ENCODE measurements at places on chromosomes 6 and 20. TPM values are rescaled to one million over a fixed set of nuclear protein-coding genes. Genes with fewer than 3 reads are reported as not detected.

The PABPC1L gene
- total RNA-seq: 27.5 TPM

The C2 gene
- 2.3 TPM for total RNA-seq

The DNMT3B gene
- total RNA-seq: 0.28 TPM

The ISM1 gene
- 1.1 TPM for total RNA-seq

The EBF4 gene
- 5.1 TPM for total RNA-seq

The TAAR8 gene
- not detected for total RNA-seq

The TULP1 gene
- not detected for total RNA-seq

The HTR1E gene
- not detected for total RNA-seq

The REV3L gene
- total RNA-seq: 20.6 TPM

The DTNBP1 gene
- total RNA-seq: 14.5 TPM

The CD2AP gene
- 29.4 TPM for total RNA-seq

The ADGRF1 gene
- total RNA-seq: not detected

The PNPLA1 gene
- total RNA-seq: not detected

The HUS1B gene
- total RNA-seq: 2.2 TPM

The EPHA7 gene
- not detected for total RNA-seq

The FABP7 gene
- not detected for total RNA-seq

The DEFB116 gene
- total RNA-seq: not detected

The L3MBTL1 gene
- total RNA-seq: 10.2 TPM

The HAO1 gene
- not detected for total RNA-seq

The RNF182 gene
- total RNA-seq: 0.20 TPM

The PCK1 gene
- total RNA-seq: not detected

The SNAP91 gene
- not detected for total RNA-seq

The ZBTB2 gene
- 19.1 TPM for total RNA-seq

The TMEM200A gene
- total RNA-seq: 0.30 TPM

The BCAS4 gene
- 19.0 TPM for total RNA-seq

The TTK gene
- total RNA-seq: 0.45 TPM

The ARMC2 gene
- 5.7 TPM for total RNA-seq

The TMEM217 gene
- total RNA-seq: 0.47 TPM

The FAM83B gene
- total RNA-seq: not detected

The RBM24 gene
- 0.33 TPM for total RNA-seq

The SLPI gene
- total RNA-seq: not detected

The PRL gene
- not detected for total RNA-seq

The LIN28B gene
- not detected for total RNA-seq

The CST2 gene
- not detected for total RNA-seq

The WFDC2 gene
- not detected for total RNA-seq

The REM1 gene
- not detected for total RNA-seq

The HLA-DQA1 gene
- total RNA-seq: 6.9 TPM

The TREM1 gene
- total RNA-seq: 2.8 TPM

The APOBEC2 gene
- not detected for total RNA-seq

The HNF4A gene
- not detected for total RNA-seq

The GTSF1L gene
- not detected for total RNA-seq

The ZBTB12 gene
- 0.33 TPM for total RNA-seq

The TNFRSF21 gene
- total RNA-seq: 0.92 TPM

The AIF1 gene
- 31.8 TPM for total RNA-seq

The ZNF391 gene
- 1.6 TPM for total RNA-seq

The PDE7B gene
- 0.34 TPM for total RNA-seq

The TJAP1 gene
- 24.4 TPM for total RNA-seq

The OVOL2 gene
- not detected for total RNA-seq

The HTR1B gene
- total RNA-seq: not detected

Data from CD4-positive, alpha-beta T cell (primary cell).